ENCODE measurements at places on chromosomes 2 and 18.

DNA sequence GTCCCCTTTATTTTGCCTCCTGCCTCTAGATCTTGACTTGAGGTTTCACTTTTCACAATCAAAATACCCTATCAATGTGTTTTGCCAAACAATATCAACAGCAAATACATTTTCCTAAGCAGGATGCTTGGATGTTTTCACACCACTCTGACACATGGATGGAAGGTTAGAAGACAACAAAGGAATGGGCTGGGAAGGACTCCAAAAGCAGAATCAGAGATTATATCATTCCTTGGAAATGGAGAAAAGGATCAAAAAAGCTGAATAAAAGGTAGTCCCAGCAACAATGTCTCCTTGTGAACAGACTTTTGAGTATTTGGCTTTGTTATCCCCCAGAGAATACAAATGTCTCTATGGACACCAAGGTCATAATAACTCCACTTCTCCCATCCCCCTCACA is 170.8 kb downstream of the ETAA1 start:
- DNase-seq: no peak

DNA sequence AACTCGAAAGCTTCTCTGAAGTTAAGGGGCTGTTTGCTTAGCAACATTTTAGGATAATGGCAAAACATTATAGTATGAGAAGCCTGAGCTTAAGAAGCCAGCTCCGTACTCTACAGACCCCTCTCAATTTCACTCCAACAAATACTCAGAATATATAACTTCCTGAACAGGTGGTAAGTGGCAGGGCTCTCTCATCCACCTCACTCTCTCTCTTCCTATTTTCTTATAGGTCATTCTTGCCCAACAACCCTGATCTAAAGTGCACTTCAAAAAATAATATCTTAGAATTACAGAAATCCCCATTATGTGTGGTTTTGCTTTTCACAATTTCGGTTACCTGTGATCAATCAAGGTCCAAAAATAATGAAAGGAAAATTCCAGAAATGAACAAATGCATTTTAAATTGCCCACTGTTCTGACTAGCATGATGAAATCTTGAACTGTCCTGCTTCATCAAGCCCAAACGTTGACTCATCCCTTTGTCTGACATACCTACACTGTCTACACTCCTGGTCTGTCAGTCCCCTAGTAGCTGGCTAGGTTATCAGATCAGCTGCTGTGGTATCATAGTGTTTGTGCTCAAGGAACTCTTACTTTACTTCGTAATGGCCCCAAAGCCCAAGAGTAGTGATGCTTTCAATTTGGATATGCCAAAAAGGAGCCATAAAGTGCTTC is 122.8 kb upstream of the COL5A2 start:
- no peak for DNase-seq

DNA sequence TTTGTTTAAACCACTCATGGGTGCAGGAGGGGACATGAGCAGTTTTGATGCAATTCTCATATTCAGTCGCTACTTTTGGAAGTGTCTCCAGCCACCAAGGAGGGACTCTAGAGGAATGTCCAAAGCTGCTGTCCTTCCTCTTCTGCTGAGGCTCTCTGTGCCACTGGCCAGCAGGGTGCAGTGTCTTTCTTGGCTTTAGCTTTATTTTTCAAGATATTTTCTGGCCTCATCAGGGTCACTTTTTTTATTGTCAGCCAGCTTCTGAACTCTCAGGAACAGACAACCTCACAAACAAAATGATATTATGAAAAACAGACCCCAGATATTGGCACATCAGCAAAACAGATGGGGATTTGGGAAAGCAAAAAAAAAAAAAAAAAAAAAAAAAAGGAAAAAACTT is 289.3 kb upstream of the ZSWIM2 start:
- no peak for DNase-seq

DNA sequence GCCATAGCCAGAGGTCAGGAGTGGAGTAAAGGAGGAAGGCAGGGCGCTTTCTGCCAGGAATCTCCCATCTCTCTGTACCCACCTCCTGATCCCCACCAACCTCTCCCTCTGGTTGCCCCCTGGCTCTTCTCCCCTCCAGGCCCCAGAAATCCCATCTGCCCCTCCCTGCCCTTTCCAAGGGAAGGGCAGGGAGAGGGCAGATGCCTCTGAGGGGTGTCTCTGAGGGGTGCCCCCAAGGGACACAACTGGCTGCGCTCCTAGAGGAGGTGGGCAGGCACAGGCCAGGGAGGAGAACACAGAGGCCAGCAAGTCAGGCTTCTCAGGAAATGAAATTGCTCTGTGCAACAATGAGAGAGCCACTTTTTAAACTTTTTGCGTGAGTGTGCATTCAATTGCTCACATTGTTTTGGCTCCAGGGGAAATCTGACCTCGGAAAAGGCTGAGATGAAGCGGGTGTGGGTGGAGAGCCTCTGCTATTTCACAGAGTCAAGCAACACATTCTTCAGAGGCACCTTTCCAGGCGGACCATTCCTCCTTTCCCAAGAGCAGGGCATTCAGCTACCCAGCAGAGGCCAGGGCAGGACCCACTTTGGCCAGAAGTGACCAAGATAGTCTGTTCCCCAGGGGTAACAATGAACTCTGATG is 125.5 kb downstream of the SMAD7 start:
- DNase-seq: no peak

- no peak for DNase-seq
Observed at GRCh38 chr2:180202467-180202951, 195.4 kb upstream of the CWC22 start.

DNA sequence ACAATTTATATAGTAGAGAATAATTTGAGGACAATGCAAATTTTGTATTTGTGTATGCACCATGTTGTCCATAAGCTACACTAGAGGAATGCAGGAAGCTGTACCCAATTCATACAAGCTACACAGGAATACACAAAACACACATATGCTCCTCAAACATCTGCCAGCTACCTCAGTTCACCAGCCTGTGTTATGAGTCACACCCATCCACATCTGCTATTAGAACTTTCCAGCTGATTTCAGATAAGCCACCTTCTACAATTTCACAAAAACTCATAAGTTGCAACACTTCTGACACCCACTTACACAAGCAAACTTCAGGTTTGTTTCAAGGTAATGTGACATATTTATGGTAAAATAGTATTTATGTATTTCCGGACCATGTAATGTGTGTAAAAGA is 438.9 kb downstream of the SATB2 start:
- DNase-seq: no peak

GRCh38 chr2:189824694-189825396 is 40.6 kb downstream of the PMS1 start:
- no peak for DNase-seq

DNA sequence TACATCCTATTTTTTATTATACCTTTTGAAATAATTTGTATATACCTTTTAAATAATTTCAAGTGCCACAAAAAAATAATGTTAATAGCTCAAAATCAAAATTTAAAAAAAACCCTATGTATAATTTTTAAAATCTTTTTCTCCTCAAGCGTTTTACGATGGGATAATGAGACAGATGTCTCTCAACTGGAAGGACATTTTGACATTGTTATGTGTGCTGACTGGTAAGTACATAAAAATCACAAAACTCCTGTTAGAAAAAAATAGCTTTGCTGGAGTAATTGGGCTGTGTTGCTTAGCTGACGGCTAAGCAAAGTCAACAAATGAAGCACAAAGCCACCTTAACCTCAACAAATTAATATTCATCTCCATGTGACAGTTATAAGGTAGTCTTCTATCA is 198.0 kb upstream of the SIX3 start:
- no peak for DNase-seq

GRCh38 chr18:11830585-11830984 is 20.6 kb upstream of the CHMP1B start:
- DNase-seq: no peak

GRCh38 chr2:197672371-197672893 is 3.0 kb downstream of the RFTN2 start:
- no peak for DNase-seq

- DNase-seq: no peak
Observed at GRCh38 chr2:11748018-11748860, 1.8 kb downstream of the LPIN1 start.

GRCh38 chr2:120842456-120843439 is 107.1 kb downstream of the GLI2 start:
- DNase-seq: no peak

- no peak for DNase-seq
Observed at GRCh38 chr18:10213526-10213925, 240.9 kb upstream of the APCDD1 start.

DNA sequence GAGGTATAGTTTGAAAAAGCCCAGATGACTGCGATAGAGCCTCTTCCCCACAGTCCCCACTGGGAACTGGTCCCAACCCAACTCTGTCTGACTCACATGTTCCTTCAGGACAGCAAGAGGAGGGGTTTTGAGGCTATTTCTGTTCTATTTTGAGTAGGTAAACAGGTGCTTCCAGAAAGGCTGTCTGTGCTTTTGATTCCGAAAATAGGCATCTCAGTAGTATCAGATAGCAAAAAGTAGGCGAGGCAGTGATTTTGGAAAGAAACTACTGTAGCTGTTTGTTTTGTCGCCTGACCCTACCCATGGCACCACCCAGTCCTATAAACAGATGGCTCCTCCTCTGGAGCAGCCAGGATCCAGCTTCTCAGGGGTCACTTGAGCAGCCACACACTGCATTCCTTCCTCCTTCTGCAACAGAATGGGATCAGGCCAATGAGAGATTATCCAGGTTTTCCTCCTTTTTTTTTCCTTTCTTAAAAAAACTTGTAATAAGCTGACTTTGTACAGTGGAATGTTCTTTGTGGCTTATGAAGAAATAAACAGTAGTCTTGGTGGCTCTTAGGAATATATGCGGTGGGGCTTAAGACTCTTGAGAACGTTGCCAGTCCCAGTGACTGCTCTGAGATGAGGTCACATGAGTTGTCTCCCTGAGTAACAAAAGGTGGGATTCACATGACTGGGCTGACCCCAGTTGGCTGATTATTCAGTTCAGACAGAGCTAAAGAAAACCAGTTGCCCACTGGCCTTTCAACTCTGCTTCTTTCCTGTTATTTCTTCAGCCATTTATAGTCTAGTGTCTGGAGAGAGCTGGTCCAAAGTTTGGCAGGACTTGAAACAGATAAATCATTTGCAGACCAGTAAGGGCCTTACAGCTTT is 98.6 kb downstream of the KCNS3 start:
- no peak for DNase-seq

DNA sequence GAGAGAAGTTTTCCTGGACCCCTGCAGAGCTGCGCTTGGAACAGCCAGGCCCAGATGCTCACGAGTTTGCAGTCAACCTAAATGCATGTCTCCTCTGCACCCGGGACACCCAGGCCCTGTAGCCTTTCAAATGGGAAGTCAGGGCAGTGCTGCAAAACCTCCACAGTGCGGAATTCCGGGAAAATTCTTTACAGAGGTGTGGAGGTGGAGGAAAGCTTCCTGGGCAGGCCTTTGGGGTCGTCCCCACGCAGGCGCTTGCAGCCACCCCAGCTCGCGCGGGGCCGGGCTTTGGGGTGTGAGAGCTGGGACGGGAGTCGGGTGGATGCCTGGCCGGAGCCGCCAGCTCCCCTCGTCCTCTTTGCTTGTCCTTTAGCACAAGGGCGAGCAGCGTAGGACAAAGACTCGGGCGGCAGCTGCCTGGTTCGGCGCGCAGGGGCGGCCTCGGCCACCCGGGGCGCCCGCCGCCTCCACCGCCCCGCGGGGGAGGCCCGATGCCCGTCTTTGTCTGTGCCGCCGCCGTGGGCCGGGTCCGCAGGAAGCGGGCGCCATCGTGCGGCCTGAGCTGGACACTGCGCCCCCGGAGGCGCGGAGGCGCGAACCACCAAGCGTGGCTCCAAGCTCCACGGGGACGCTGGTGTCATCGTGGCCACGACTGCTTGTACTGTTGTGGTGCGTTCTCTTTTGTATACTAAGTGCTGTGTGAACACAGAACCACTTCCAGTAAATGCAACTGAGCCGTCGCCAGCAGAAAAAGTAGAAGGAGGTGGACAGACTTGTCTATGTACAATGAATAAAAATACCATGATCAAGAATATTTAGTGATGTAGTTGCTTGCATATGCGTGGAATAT is 28.2 kb upstream of the BCL11A start:
- DNase-seq: peak; percentile 28

DNA sequence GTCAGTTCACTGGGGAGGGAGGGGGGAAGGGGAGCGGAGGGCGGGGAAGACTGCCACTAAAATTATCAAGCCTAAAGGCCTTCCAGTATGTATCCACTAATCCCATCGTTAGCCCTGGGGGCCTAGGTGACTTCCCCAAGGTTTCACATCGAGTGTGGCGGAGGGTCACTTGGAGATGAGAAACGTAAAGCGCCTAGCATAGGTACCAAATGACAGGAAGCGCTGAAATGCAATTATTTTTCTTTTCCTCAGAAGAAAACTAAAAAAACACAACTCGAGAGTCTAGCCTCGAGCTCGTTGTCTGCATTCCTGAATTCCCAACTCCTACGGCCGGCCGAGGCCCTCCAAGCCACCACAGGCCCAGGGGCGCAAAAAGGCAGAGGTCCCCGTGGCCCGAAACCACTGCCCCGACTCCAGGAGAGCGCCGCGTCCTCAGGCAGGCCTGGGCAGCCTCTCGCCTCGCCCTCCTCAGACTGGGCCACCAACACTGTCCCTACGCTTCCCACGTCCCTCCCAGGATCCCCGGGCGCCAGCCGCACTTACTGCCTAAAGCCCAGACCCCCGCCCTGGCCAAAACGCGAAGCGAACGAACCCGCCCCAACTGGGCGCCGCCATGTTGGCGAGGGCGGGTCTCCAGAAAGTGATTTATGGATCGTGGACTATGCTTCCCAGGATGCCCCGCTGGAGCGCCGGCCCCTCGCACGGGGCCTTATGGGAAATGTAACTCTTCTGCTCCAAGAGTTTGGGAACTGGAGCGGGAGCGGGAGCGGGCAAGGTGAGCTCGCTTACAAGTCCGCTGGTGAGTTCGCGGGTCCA is at the start of gene USP40:
Gene USP40 (minus strand): TSS at position 642 of the 816 bp plus-strand sequence. CDS start 1,228 bp downstream, outside the sequence.
- DNase-seq: peak; percentile 28

GRCh38 chr2:190707726-190708125 is 58.8 kb downstream of the NAB1 start:
- DNase-seq: no peak

DNA sequence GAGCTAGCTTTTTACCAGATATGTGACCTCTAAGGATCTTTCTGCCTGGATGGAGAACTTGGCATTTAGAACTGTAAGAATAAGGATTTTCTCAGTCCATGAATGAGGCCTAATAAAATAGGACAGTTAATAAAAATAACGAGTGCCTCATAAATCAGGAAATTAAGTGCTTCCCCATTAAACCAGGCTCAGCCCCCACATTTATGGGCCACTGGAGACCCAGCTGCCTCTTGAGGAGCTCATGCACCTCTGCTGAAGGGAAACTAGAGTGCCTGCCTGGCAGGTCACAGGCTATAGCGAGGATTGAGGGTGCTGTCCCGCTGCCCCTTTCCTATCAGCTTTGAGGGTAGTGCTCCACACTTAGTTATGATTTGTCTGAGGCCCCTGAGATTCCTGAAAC is 158.0 kb downstream of the ALK start:
- DNase-seq: no peak

DNA sequence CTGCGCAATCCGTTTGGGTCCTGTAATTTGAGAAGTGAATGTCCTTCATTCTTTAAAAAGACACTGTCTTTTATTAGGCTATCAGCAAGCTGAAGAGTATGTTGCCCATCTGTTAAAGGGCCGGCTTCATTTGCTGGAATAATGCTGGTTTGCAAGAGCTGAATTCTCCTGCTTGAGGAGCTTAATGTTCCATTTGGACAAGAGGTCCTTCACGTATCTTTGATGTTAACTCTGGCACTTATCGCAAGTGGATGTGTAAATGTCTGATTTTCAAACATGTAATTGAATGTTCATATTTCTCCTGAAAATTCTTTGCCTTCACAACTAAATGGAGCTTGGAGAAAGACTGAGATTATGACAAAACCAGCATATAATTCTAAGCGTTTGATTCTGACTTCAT is 280.8 kb upstream of the NRP2 start:
- no peak for DNase-seq

Data from effector CD4-positive, alpha-beta T cell (primary cell).